ENCODE measurements at places on chromosomes 16 and 17.

DNA sequence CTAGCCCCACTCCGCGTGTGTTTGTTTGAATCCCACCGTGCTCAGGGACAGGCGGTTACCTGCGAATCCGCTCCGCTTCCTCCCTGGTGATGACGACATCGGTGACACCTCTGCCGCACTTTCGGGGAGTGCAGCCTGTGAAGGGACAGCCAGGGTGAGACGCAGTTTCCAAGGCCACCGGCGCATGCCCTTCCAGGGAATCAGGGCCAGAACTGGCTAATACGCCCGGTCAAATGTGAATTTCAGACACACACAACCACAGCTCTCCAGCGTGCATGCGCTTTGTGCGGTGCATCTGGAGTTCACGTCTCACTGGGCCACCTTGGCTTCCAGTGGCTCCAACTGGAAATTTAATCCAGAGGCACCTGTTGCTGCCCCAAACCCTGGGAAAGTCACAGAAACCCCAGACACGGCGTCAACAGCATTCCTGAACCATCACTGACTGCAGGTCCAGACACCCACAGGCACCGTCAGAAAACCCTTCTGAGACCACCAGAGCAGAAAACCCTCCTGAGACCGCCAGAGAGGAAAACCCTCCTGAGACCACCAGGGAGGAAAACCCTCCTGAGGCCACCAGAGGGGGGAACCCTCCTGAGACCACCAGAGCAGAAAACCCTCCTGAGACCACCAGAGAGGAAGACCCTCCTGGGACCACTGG, 6.6 kb upstream of the HEXD start:
- no peak for DNase-seq

DNA sequence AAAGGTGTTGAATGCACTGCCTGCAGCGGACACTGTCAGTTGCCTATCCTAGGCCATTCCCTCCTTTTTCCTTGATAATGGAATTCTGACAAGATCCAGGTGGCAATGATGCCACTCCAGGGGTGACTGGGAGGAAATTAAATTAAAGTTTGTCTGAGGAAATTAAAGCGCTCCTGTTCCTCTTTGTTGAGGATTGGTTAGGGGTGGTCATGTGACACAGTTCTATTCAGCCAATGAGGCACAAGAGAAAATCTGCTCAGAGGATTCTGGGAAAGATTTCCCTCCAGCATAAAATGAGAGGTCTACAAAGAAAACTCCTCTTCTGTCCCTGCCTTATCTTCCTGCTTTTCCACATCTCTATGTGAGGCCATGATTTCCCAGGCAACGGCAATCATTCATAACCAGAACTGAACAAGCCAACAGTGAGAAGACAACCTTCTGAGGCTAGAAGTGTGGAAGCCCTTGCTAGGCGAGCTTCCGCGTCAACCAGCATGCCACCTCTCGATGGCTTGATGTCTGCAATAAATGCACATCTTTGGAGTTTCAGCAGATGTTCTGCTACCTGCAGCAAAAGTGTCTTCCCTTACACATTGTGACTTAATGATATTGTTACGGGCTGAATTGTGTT, 5.6 kb upstream of the BCO1 start:
- DNase-seq = no peak

DNA sequence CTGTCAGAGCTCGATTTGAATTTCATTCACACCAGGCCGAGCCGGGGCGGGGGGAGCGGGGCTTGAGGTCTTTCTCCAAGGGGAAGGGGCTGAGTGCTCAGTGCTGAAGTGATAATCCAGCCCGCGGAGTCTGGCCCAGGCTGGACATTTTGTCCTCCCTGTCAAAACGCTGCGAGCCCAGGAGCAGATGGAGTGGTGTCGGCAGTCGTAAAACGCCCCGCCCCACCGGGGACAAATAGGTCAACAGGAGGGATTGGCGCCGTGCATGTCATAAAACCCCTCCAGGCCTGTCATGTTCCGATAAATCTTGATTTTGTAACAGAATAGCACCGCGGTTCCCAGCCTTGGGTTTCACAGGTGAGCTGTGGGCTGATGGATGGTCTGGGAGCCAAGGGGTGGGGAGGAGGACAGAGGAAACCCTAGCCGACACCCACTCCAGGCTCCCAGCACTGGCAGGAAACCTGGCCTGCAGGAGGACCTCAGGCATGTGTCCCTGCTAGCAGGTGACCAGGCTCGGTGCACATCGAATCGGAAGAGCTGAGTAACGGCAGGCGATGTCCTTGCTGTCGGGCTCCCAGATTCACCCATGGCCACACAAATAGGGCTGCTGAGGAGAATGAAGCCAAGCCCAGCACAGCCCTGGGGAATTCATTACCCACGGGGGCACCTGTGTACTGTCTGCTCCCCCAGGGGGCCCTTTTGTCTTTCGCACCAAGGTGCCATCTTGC, 341.4 kb downstream of the FOXL1 start:
- no peak for DNase-seq

DNA sequence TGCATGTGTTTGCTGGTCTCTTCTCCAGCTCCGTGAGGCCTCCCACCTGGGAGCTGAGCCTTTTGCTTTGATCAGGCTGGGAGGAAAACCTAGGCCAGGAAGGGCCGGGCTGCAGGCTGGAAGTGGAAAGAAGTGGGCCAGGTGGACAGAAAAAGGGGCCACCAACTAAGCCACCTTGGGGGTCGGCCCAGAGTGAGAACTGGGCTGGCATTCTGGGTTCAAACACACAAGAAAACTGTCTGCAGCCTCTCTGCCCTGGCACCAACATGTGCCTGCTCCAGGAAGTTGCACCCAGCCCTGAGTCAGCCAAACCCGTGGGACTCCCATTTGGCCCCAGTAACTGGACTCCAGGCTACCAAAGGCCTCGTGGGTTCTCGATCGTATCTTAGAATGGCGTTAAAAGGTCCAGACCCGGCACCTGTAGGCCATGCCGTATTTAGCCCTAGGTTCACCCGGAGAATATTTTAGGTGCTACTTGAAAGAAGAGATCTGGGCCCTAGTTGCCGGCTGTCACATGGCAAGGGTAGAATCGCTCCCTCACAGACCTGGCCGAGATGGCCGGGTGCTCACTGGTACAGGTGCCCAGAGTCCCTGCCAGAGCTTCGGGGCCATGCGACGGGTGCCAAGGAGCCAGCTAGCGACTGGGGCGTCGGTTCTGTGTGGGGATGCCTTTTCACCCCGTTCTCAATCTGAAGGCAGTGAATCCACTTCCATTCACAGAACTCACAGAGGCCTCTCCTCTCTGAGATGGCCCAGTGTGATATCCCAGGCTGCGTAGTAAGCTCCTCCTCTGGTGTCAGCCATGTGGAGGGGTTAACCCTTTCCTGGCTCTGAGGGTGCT, 236.6 kb downstream of the MRTFB start:
- DNase-seq = no peak

GRCh38 chr17:67449065-67449464, 72.0 kb downstream of the PITPNC1 start:
- no peak for DNase-seq

DNA sequence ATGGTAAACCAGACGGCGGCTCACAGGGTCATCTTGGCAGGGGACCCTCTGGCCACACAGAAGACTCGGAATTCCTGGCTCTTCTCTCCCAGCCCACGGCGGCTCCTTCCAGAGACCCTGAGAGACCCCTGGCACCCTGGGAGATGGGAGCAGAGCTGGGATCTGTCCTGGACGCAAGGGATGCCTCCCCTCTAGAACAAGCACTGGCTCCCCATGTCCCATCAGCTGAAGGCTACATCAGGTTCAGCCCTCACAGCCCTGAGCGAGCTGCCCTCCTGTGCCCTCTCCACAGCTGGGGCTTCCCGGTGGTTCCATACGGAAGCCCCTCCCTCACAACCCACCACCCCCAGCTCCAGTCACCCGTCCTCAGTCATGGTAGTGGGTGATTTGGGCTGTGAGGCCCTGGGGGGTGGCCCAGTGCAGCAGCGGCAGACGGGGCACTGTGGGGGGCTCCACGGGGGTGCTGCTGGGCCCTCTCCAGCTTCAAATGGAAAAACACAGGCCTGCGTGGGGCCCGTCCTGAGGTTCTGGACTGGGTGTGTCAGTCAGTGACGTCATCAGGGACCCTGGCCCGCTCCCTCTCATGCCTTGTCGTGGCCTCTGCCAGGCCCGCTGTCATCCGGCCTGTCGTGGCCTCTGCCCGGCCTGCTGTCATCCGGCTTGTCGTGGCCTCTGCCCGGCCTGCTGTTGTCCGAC, 13.0 kb upstream of the CBFA2T3 start:
- DNase-seq = no peak

- no peak for DNase-seq
These were observed 16.4 kb downstream of the FAM20A start for GRCh38 chr17:68584581-68585303.

DNA sequence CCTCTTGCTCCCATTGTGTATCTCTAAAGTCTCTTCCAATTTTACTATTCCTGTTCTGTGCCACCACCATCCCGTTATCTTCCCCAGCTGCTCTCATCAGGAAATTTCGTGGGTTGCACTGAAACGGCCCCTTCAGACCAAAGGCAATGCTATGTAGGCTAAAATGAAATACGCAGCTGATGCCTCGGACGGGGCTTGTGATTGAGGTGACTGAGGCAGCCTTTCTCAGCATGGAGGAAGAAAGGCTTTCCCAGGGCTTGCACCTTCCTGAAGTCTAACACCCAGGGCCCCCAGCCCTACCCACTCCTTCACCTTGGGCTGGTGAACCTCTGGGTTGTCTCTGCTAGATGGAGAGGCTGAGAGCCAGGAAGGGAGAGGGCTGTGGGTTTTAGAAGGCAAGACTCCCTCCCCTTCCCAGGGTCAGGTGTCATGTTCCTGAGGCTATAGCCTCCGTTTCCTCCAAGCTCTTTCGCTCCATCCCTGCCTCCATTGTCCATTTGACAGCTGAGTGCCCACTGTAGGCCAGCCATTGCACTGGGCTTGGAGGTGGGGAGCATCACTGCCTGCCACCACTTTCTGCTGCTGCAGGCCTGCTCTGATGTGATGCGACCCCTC, 7.8 kb downstream of the CCDC200 start:
- DNase-seq = no peak

DNA sequence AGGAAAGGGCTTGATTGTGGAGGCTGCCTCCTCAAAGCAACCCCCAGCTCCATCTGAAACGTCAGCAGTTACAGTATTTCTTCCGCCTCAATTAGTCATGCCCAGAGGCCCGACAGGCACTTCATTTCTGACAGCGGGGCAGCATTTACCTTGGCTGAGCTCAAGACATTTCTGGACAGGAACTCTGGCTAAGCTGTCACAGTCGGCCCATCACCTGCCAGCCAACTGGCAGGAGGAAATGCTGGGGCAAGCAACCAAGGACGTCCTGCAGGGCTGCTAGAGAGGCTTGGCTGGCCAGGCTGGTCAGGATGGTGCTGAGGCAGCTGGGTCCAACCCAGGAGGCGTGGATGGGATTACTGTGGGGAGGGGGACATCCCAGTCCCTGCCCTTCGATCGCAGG, 27.8 kb downstream of the PLXDC1 start:
- no peak for DNase-seq

- no peak for DNase-seq
These were observed 45.1 kb upstream of the MTSS2 start for GRCh38 chr16:70730944-70731343.

DNA sequence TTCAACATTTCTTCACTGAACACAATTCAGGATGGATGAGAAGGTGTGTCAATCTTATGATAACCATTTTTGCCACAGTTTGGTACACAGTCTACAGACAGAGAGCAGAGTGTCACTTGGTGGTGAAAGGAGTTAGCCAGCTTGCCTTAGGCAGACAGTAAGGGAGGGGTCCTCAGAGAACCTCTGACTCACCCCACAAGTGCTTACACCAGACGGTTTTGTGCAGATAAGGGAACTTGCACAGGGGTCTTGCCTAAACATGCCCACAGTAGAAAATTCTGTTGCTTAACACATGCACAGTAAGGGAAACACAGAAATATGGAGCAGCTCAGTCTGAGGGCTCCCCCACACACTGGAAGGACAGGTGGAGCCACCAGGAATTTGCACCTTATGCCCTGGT, 204.5 kb upstream of the CDH8 start:
- no peak for DNase-seq

GRCh38 chr17:74582633-74583032, 9.4 kb downstream of the CD300LD start:
- no peak for DNase-seq

GRCh38 chr16:51056331-51056730, 94.7 kb downstream of the SALL1 start:
- DNase-seq = no peak

DNA sequence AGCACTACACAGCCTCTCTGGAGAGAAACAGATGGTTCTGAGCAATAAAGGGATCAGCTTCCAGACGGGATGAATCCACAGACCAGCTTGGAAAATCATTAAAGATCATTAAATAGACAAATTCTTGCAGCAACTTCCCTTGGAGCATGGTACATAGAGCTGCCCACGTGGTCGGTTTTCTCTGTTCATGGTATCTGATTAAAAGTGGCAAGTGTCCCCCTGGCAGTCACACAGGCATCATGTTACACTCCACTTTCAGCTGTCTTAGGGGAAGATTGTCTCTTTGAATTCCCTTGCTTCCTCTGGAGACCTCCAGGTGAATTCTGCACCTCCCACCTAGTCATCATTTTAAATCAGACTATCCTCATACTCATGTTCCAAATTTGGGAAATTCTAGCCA, 92.2 kb upstream of the CACNG3 start:
- DNase-seq = no peak

DNA sequence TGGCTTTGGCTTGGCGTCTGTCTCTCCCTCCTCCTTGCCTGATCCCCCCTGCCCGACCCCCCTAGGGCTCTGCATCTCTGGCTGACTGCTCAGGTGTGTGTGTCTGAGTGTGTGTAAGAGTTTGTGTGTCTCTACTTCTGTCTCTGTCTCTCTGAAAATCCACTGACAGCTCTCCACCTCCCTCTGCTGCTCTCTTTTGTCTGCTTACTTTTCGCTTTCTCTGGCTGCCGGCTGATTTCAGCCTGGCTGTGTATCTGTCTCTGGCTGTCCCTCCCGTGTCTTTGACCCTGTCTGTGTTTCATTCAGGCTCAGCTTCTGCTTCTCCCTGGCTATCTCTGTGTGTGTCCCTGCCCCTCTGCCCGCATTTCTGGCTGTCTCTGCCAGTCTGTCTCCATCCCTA, 3.8 kb upstream of the SPEM1 start:
- no peak for DNase-seq

DNA sequence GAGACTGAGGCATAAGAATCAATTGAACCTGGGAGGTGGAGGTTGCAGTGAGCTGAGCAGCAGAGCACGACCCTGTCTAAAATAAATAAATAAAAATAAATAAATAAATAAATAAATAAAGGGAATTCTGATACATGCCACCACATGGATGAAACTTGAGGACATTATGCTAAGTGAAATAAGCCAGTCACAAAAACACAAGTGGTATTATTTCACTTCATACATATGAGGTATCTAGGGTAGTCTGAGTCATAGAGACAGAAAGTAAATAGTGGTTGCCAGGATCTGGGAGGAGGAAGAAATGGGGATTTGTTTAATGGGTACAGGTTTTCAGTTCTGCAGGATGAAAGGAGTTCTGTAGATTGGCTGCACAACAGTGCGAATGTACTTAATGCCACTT, 16.3 kb downstream of the PIPOX start:
- DNase-seq = peak; percentile 26

GRCh38 chr16:4534151-4534790, 4.3 kb downstream of the CDIP1 start:
- DNase-seq = peak; percentile 87

GRCh38 chr16:26120729-26121128, 429.0 kb downstream of the HS3ST4 start:
- DNase-seq = no peak
